Right cardiac atrium (tissue), 5 donors: ENCODE measurements at places on chromosomes 2 and 18. TPM values are rescaled to one million over a fixed set of nuclear protein-coding genes. Genes with fewer than 3 reads are reported as not detected.

The PDCD1 gene
- 5.3 TPM for total RNA-seq

The SPATA3 gene
- not detected for total RNA-seq

The SLC5A7 gene
- 0.17 TPM for total RNA-seq

The DPP4 gene
- total RNA-seq = 0.61 TPM

The HJURP gene
- total RNA-seq = not detected

The C1QL2 gene
- not detected for total RNA-seq

The CHRNG gene
- total RNA-seq = not detected

The ARHGAP15 gene
- 6.2 TPM for total RNA-seq

GRCh38 chr2:46095830-46096229, 201.4 kb upstream of the EPAS1 start:
- DNase-seq = no peak

- DNase-seq = no peak
Measured at GRCh38 chr2:122639711-122640110, 884.3 kb downstream of the TSN start.

DNA sequence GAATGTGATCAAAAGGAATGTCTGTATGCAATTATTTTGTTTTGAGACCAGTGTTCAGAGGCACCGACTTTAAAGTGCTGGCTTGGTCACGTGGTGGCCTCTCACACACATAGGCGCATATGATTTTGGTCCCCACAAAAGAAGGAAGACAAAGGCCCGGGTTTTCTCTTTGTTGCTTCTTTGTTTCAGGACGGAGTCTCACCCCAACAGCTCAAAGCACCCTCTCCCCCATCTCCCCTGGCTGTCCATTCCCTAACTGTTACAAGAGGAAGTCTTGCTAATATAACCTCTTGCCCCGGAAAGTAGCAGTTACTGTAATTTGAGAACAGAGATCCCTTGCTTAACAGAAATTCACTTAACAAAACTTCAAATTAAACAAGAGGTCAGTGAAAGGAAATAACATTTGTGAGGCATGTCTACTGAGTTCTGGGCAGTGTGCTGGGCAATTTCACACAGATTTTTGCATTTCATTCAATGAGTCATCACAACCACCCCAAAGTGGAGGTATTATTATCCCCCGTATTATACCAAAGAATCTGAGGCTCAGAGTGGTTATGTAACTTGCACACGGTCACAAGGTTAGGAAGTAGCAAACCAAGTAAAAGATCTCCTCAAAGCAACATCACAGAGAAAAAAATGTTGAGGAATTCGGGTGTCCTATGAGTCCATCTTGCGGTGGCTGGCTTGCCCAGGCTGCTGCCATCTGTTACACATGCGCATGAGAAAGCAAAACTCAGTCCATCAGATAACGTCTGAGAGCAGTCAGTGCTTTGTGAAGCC, 75.8 kb downstream of the SDC1 start:
- no peak for DNase-seq

DNA sequence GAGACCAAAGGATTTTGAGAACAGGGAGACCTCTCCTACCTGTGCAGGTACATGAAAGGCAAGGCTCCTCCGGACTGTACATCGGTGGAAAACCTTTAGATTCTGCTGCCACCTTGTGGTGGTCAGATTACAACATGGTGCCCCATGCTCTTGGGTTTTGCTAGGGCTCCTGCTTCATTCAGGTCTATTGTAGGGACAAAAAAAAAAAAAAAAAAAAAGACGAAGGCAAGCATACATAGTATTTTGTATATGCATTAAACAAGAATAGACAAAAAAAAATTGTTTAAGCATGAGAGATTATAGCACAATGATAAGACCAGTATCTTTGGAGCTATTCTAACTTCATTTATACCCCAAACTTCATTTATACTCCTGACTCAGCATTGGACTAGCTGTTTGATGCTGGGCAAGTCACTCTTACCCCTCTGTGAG, 27.4 kb upstream of the SPR start:
- DNase-seq = no peak

DNA sequence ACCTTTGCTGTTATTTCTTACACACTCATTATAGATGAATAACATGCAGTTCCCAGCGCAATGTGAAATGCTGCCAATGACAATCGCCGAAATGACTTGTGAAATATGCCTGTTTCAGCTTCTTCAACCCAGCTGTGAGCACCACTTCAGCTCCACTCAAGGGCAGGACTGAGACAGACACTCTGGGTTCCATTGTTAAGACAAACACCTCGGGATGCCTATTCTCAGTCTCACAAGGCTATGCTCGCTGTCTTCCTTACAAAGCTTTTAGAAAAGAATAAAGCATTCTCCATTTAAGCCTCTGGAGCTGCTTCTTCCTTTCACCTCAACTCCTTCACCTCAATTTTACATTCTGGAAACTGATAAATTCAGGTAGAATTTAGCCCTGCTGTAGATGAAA, 4.2 kb downstream of the CBLN2 start:
- no peak for DNase-seq

- peak; percentile 75 for DNase-seq
Measured at GRCh38 chr2:190974629-190975361, 39.2 kb downstream of the STAT1 start.

GRCh38 chr18:53753601-53754000, 470.9 kb downstream of the MBD2 start:
- DNase-seq = no peak

DNA sequence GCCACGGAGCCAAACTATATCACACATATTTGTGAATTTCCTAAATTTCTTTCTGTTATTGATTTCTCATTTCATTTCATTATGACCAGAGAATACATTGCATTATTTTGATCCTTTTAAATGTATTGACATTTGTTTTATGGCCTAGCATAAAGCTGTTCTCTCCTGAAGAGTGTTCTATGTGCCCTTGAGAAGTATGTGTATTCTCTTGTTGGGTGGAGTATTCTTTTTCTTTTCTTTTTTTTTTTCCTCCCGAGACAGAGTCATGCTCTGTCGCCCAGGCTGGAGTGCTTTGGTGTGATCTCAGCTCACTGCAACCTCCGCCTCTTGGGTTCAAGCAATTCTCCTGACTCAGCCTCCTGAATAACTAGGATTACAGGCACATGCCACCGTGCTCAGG, 5.2 kb downstream of the HAUS1 start:
- DNase-seq = no peak

GRCh38 chr2:84849271-84849952, 31.5 kb downstream of the TRABD2A start:
- no peak for DNase-seq

DNA sequence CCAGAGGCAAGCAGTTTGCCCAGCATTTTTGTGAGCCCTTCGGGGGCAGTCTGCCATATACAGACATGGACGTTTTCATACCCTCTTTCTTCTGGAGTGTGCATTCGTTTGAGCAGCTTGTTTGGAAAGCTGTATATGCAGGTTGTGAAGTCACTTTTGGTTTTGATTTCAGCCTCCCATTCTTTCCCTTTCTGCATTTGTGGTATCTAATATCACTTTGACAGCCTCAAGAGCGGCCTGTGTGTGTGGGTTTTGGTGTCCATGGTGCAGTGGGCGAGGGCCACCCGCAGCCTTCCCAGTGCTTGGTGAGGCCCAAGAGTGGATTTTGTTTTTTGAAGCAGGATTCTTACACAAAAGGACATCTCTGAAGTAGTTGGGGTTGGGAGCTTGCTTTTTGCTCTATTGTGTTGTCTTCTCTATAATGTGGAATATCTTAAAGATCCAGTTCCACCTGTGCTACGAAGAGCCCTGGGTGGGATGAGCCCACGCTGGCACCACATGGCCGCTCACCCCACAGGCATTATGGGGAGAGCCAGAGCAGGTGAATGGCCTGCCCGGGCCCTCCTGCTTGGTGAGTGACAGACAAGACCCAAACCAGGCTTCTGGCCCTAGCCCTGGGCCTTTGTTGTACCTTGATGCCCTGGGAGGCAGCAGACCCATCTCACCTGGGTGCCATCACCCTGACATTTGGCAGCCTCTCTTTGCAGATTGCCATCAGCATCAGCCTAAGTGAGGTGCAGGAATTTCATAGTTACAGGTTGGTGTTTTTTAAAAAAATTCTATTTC, 29.5 kb downstream of the INPP4A start:
- DNase-seq = no peak

- DNase-seq = no peak
Measured at GRCh38 chr2:56784046-56784445, 600.3 kb downstream of the CCDC85A start.

- DNase-seq = peak; percentile 84
Measured at GRCh38 chr2:173048897-173049661, 26.6 kb upstream of the MAP3K20 start.

GRCh38 chr2:224841910-224842309, 125.7 kb upstream of the CCDC195 start:
- no peak for DNase-seq

DNA sequence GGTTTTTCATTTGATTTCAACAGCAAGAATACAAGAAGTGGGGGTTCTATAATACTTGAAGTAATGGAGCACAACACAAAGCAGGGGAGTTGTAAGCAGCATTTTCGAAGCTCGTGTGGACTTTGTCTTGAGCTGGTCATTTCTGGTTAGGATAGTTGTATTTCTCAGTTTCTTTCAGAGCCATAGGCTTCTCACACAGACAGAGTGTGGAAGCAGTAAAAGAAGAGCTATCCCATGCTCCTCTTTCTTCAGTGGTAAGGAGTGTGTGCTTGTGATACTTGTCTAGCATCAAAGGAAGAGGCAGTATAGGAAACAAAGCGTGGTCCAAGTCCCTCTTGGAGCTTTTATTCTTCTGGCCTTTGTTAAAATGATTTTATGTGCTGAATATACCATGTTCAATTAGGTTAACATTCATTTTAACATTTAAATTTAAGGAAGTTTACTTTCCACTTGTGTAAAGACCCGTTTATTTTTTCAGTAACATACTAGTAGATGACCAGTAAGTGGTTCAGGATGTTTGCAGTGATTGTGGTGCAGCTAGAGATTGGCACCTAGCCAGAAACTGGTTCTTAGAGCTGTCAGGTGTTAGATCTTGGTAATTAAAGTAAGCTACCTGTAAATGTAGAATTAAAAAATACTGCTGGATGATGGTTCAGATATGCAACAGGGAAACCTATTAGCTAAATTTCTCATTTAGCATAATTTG, 14.6 kb downstream of the CCNYL1 start:
- DNase-seq = no peak

DNA sequence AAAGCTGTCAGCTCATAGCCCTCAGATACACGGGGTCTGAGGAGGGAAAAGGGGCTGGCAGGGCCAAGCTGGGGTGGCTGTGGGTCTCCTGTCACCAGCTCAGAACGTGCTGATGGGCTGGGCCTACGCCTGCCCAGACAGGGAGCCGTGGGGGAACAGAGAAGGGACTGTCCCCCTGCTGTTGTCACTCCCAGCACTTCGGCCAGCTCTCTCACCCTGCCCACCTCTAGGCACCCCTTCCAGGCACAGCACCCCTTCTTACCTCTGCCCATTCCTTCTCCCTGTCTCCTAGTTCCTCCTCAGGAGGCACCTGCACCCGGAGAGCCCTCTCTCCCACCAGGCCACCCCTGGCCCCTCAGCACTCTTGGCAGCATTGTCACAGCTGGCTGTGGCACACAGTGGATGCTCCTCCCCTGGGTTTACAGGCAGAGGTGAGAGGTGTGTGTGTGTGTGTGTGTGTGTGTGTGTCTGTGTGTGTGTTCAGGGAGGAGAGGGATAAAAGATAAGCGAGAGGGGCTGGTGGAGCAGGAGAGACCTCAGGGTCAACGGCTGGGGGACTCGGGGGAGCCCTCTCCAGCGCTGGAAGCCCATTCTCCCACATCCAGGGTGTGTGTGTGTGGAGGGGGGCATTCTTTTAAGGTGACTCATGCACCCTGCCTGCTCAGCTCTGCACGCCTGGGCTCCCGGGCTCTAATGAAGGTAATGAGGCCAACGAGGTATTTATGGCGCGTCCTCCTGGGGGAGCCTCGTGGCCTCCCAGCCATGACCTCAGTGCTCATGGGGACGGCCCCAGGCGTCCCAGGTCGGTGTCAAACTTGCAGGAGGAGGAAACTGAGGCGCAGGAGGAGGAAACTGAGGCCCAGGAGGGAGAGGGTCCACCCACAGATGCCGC, 66.1 kb upstream of the SMAD7 start:
- DNase-seq = no peak

GRCh38 chr2:231245249-231246094, 47.0 kb downstream of the ARMC9 start:
- no peak for DNase-seq

- no peak for DNase-seq
Measured at GRCh38 chr2:96340493-96341414, 5.2 kb downstream of the NCAPH start.

DNA sequence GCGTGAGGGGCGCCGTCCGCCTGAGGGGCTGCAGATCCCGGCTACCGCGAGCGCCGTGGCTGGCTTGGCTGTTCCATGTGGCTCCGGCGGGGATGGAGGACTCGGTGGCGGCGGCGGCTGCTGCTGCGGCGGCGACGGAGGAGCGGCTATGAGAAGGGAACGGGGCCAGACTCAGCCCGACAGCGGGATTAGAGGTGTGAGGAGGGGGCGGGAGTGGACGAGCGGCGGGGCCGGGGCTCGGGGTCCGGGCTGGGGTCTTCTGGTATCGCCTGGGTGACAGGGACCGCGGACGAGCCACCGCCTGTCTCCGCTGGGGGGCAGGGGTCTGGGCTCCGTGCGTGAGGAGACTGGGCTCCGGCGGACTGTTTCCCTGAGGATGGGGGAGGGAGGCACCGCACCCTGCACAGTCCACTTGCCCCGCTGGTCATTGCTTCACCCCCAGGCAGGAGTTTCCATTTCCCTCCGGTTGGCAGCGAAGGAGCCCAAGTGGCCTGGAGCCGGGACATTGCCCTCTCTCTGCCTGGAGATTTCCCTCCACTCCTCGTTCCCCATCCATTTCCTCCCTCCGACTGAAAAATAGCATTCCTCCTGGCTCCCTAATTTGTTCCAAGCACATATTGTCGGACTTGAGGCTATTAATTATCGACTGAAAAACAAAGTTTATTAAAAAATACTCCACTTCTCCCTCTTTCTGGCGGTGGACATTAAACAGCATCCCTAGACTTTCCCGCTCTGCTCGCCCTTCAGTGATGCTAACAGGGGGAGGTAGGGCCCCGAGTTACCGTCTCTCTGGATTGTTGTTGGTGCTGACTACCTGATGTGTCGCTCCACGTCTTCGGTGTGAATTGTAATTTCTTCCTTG, 577 bp downstream of the EHBP1 start:
- DNase-seq = peak; percentile 86

- no peak for DNase-seq
Measured at GRCh38 chr2:143121079-143121478, 8.1 kb upstream of the ARHGAP15 start.

GRCh38 chr18:26634631-26635030, 86.3 kb upstream of the KCTD1 start:
- DNase-seq = no peak

DNA sequence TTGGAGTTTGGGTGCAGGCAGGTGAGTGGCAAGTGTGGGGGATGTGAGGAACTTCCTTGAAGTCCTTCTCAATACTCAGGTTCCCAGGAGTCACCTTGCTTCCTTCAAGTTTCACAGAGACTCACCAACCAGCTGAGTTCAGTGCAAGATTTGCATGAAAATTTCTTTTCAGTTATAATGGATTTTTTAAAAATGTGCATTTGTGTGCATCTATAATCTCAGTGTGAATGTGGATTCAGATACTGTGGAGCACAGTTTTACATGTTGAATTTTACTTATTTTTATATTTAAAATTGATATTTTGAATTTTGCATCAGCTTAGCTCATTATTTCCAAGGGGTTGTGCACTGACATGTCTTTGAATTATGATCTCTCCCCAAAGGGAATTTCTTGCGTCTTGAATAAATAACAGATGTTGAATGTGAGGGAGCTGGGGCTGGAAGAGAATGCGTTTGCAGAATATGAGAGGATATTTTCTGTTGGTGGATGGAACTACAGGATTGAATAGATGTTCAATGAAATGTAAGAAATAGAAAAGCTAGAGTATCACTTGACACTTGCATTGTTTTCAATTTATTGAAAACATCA, 184.3 kb downstream of the RPRM start:
- DNase-seq = no peak

- DNase-seq = no peak
Measured at GRCh38 chr2:172962824-172963223, 112.8 kb upstream of the MAP3K20 start.
